Activated T-cell treated with anti-CD3 and anti-CD28 coated beads, Interleukin-2, amount 50 U/mL, for 4 hours (primary cell): ENCODE measurements at places on chromosomes 7 and 10.

GRCh38 chr7:30890226-30890625 is 21.4 kb upstream of the AQP1 start:
- no peak for DNase-seq

GRCh38 chr10:91617072-91617609 is 15.7 kb downstream of the PPP1R3C start:
- DNase-seq: no peak

DNA sequence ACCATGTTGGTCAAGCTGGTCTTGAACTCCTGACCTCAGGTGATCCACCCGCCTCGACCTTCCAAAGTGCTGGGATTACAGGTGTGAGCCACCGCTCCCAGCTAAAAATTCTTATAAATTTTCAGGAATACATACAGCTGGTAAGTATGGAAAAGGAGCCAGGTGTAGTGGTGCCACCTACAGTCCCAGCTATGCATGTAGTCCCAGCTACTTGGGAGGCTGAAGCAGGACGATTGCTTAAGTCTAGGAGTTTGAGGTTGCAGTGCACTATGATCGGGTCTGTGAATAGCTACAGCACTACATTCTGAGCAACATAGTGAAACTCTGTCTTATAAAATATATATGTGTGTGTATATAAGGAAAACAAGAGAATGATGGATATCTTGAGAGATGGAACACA is 19.0 kb downstream of the LDB1 start:
- no peak for DNase-seq

- DNase-seq: no peak
Observed at GRCh38 chr7:139994356-139994755, 68.4 kb downstream of the PARP12 start.

GRCh38 chr7:45689797-45690761 is 115.9 kb downstream of the ADCY1 start:
- DNase-seq: no peak

DNA sequence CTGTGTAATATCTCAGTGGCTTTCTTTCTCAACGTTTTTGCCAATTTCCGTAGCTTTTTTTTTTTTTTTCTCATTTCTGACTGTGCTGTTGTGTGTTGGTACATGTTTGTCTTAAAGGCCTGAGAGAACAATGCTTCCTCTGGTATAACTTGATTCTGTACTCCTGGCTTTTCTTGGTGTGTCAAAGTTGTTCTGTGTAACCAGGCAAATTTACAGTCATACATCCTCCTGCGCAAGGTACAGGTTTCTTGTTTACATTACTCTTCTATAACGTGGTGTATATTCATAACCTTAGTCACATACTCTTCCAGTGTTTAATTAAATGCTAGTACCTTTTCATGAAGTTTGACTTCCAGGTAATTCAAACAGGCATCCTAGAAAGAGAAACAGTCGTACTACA is 8.3 kb upstream of the ARHGAP12 start:
- no peak for DNase-seq

GRCh38 chr7:110003827-110004226 is 1087.1 kb upstream of the LRRN3 start:
- no peak for DNase-seq

DNA sequence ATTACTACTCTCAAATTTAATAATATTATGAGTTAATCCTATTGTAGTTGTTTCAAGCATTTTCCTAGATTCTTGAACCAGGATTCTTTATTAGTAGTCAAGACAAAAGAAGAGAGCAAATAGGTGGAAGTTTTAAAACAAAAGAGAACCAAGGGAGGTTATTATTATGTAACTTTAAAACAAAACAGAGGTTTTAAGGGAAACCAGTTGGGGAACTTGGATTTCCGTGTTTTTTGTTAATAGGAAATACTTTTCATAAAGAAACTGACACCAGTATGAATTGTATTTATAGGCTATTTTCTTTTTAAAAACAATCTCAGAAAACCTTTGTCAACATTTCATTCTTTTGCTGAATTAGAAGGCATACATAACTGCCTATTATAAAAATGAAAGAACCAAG is 183.9 kb downstream of the WNT2 start:
- DNase-seq: no peak
